ENCODE measurements at places on chromosomes 3 and 15.

GRCh38 chr3:189547448-189547847 lies 83.7 kb upstream of the TP63 start:
- no peak for DNase-seq

GRCh38 chr3:136297826-136298225 lies 47.7 kb downstream of the PCCB start:
- DNase-seq, result no peak

DNA sequence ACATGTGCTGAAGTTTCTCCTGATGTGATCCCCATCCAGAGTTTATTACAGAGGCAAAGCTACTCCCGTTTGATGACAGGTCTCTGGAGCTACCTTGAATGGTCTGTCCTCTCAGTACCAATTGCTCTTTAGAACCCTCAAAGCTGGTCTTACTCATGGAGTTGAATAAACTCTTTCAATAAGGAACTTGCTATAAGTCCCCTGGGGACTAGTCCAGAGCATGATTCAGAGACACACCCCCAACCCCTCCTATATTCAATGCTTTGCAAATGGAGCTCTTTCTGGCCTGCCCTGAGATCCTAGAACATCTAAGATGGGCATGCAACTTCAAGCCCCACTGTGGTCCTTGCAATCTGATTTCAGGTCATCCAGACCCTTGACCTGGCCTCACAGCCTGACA lies 23.9 kb upstream of the TPM1 start:
- no peak for DNase-seq

DNA sequence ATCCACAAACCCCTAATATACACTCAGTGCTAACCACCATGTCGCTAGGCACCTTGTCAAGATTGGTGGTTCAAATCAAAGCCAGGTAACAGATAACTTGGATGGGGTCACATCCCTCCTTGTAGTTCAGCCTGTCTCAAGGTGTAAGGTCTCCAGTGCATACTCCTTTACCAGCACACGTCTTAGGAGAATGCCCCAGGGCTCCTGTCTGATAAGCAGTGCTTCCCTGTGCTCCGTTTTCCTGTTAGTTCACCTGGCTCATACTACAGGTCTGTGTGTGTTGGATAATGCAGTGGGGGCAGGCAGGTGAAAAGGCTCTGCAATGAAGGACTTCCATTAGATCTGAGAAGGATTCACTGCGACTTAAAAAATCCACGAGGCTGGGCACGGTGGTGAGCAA lies 50.7 kb downstream of the ETV5 start:
- no peak for DNase-seq

GRCh38 chr3:108018552-108018951 lies 72.3 kb downstream of the CD47 start:
- no peak for DNase-seq

DNA sequence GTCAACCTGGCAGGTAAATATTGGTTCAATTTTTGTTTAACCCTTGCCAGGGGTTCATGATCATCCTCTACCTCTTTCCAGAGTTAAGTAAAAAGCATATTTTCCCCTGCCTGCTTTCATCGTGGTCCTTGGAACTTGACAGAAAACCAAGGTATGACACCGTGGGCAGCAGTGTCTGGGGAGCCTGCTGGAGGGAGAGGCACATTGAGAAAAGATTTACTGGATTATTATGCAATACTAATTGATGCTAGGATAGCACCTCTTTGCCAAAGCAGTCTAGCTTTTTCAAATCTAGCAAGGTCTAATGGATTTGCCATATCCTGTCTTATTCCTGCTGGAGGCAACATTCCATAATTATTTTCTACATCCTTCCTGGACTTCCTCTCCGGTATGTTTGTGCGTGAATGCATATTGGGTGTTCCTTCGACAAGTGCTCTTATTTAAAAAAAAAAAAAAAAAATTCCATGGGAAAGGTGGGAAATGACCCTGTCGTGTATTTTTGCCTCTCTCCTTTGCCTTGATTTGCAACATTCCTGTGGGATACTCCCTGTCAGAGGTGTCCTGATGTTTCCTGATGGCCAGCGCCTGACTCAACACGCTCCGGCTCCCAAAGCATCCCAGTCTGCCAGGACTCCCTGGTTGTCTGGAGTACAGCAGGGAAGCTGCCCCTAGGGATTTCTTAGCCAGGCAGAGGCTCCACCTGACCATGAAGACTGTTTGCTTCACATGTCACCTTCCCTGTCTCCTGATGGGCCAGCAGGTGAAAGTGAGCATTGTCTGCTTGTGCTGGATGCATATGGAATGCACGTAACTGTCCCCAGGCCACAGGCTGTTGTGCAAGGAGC lies 6.3 kb downstream of the BHLHE40 start:
- no peak for DNase-seq

GRCh38 chr3:155981669-155982068 lies 111.2 kb downstream of the GMPS start:
- peak; percentile 13 for DNase-seq

GRCh38 chr3:192212979-192213378 lies 514.4 kb downstream of the FGF12 start:
- DNase-seq, result no peak

DNA sequence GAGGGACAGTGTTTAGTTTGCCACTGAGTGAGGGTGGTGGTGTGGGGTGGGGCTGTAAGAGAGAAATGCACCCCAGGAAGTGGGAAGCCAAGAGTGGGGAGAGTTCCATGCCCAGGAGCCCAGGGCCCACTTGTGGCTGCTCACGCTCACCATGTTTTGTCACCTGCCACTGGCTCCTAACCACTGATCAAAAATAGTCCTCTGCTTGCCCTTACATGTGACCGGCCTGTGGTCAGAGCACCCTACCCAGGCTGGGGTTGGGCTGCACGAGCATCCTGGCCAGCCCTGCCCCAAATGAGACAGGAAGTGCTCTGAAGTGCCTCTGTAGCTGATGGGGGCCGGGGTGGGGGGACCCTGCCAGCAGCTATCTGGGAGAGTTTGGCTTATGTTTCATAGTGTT lies 216.3 kb downstream of the RPLP1 start:
- DNase-seq, result no peak

GRCh38 chr3:116302087-116302747 lies 143.1 kb downstream of the LSAMP start:
- DNase-seq, result no peak

GRCh38 chr15:88637436-88637835 lies 1.4 kb upstream of the ISG20 start:
- no peak for DNase-seq

- DNase-seq, result no peak
These were observed 58.7 kb downstream of the BOC start for GRCh38 chr3:113270068-113270467.

- no peak for DNase-seq
These were observed 100.3 kb downstream of the SMAD6 start for GRCh38 chr15:66802025-66803001.

GRCh38 chr3:194357681-194358080 lies 6.6 kb upstream of the CPN2 start:
- no peak for DNase-seq

GRCh38 chr15:66739287-66739686 lies 37.3 kb downstream of the SMAD6 start:
- no peak for DNase-seq

DNA sequence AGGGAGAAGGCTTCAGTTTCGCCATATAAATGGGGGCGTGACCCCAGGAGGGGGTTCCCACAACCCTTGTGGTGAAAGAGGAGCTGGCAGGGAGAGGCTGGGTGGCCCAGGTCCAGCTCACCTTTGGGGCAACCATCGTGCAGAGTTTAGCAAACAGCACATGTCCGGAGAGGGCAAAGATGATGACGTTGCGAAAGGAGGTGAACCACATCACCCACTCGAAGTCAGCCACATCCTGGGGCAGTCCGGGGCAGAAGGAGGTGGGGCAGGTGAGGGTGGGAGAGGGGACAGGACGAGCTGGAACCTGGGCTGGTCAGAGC lies 3.7 kb downstream of the HHATL start:
- no peak for DNase-seq

GRCh38 chr3:45486136-45486535 lies 97.8 kb downstream of the LARS2 start:
- DNase-seq, result no peak

DNA sequence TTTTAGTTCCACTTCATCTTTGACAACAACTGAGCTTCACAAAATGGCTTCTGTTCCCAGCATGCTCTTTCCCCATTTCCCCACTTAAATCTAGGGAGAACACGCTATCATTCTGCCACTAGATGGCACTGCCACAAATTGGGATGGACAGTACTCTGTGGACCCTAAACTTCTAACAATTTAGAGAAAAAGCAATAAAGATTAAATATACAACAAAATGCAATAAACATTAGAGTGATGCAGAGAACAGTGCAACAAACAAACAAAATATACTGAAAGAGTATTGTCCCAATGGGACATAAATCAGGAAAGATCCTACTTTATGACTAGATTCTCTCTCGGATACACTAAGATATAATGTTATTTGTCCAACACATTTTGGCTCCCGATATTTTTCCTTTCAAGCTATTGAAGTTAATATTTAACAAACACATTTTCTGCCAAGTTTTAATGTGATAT lies 169.7 kb upstream of the TMCO5A start:
- no peak for DNase-seq

- no peak for DNase-seq
These were observed 45.6 kb downstream of the SST start for GRCh38 chr3:187624588-187624987.

DNA sequence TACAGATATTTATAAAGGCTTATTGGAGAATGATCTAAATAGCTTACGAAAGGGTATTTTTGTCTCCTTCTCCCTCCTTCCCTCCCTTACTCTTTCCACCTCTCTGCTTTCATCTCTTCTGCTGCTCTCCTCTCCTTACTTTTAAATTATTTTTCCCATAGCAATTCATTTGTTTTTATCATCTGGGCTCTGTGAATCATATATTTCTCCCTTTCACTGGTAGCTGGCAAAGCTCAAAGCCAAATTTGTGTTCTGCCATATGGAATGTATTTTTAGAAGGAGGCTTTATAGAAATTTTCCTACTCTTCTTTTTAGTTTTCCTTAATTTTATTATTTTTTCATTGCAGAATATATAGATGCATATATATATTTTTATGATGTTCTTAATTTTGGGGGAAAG lies 385.8 kb downstream of the C3orf38 start:
- DNase-seq, result no peak

GRCh38 chr3:53858096-53858741 lies 11.9 kb downstream of the IL17RB start:
- no peak for DNase-seq

DNA sequence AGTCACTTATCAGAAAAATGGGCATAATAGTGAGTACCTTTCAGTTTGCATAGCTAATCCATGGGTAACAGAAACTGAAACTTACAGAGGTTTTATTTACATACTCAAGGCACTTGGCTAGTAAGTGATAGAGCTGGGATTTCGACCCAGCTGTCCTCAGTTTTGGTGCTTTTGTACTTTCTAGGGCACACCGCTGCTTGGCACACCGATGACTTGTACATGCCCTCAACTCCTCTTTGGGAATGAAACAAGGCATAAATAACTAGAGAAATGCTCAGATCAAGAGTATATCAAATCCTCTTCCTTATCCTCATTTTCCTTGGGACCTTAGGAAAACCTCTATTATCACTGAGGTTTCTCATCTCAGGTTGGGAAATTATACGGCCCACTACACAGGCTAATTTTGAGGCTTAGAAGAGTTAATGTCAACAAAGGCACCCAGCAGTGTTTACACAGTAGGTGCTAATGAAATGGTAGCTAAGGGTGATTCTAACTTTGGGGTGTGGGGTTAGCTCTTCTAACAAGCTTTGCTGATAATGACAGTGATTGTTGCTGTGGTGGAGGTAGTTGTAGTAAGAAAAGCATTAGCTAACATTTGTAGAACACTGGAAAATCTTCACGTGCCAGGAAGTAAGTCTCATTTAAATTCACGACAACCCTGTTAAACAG lies 20.3 kb upstream of the DGKG start:
- no peak for DNase-seq

DNA sequence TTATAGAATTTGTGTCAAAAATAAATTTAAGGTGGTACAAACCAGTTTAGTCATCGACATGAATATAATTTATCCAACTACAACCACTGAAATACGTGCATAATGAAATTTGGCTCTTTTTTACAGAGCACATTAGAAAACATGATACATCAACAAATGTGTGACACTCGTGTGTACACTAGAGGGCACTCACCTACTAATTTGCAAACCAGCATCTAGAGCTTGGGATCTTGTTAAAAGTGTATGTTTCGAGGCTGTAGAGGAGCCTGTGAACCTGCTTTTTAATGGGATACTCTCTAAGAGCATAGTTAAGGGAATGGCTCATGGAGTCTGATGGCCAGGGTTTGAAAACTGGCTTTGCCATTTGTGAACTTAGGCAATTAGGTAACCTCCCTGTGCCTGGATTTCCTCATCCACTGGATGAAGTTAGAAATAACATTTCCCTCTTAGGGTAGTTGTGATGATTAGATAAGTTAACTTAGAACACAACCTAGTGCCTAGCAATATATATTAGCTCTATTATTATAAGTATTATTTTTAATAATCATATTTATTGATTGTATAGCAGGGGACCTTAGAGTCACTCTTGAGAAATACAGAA lies 8.8 kb upstream of the CPOX start:
- DNase-seq, result no peak

GRCh38 chr3:47859956-47860605 lies 57.1 kb downstream of the DHX30 start:
- no peak for DNase-seq

GRCh38 chr3:68004091-68004490 lies 349.7 kb upstream of the SUCLG2 start:
- DNase-seq, result no peak

GRCh38 chr3:50316657-50317242 lies 5.8 kb downstream of the HYAL2 start:
- no peak for DNase-seq

DNA sequence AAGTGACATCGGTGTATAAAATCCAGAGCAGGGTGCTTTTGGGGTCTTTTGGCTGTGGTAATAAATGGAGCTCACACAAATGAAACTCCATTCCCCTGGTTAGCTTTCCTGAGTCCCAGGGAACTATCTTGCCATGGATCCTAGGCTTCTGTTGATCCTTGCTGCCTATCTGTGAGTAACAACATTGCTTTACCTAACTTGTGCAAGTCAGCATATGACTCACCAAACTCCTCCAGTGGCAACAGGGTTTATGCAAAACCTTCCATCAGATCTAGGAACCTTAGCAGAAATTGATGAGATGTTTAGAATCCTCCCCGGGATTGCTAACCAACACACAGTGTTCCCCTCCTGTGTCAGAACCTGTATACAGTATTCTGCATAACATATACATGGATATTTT lies 105.4 kb downstream of the SCAPER start:
- peak; percentile 49 for DNase-seq

- DNase-seq, result no peak
These were observed 35.4 kb downstream of the SCN5A start for GRCh38 chr3:38614091-38614490.

- DNase-seq, result no peak
These were observed 74.4 kb upstream of the CTDSPL start for GRCh38 chr3:37787153-37787867.

- DNase-seq, result no peak
These were observed 442.3 kb upstream of the TPRG1 start for GRCh38 chr3:188729422-188729821.

DNA sequence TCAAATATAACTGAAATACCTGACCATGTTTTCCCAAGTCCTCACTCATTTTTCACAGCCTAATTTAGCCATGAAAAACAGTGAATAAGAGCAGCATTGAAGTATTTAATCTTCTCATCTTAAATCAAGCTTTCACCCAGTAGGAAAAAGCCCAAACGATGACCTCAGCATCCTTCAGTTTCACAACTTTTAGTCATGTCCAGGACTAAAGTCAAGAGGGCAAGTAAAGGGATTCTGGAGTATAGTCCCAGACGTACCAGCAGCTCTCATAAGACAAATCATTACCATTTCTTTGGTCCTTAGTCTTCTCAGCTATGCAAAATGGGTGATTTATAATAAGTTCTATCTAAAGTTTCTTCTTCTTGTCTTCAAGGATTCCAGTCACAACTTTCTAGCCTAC lies 237.3 kb downstream of the IL5RA start:
- DNase-seq, result no peak

Measured in non-pigmented ciliary epithelial cell (primary cell).